ENCODE measurements at places on chromosomes 4 and X. TPM values are rescaled to one million over a fixed set of nuclear protein-coding genes. Genes with fewer than 3 reads are reported as not detected.

The SPANXB1 gene
- total RNA-seq = not detected

The CT45A1 gene
- total RNA-seq = not detected

The ADGRG4 gene
- not detected for total RNA-seq

The EGFL6 gene
- not detected for total RNA-seq

The GUCY1A1 gene
- 0.11 TPM for total RNA-seq

The USP17L25 gene
- total RNA-seq = not detected

The AFM gene
- not detected for total RNA-seq

The SHROOM3 gene
- 4.2 TPM for total RNA-seq

The SPACA5 gene
- total RNA-seq = not detected

The TEX13D gene
- total RNA-seq = not detected

The SCML1 gene
- total RNA-seq = 10.2 TPM

The RAB33A gene
- 4.3 TPM for total RNA-seq

Data from uterine smooth muscle cell (primary cell).